Cardiac muscle cell (in vitro differentiated cells and primary cell): ENCODE measurements at places on chromosomes 1 and 21. TPM values are rescaled to one million over a fixed set of nuclear protein-coding genes. Genes with fewer than 3 reads are reported as not detected.
A peak's percentile ranks its signal among the peaks of the same experiment; 100 is the strongest.

DNA sequence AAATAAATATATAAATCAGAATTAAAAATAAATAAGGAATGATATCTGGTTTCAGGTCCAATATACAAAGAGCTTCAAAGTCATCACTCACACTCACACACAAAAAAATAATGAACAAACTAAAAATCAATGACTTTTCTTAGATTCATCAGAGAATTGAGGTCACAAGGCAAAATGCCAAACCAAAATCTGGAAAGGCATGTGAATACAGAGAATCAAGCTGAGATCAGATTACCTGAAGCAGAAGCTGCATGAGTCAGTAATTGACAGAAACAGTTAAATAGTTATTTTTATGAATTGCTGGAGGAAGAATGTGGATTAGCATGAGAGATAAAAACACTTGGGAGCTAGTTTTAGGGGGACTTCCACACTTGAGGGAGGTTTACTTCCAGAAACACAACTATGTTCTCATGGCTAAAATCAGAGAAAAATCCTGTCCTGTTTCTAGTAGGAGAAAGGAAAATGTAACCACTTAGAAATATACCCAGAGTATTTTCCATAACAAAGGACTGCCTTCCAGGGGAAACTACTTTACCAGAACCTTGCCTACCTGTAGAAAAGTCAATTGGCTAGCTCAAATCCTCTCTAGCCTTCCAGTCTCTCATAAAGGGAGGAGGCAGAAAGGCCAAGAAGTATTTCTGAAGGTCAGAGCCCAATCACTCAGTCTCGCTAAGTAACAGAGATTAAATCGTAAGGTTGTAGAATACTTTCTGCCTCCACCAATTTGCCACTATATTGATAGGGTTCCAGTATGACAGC lies 536.6 kb upstream of the NR5A2 start:
- DNase-seq: no peak
- H3K4me3 ChIP-seq: no peak overlapping the region
- H3K36me3 ChIP-seq: no peaks in the 10 kb centered on the region
- H3K4me1 ChIP-seq: no peaks in the 10 kb centered on the region
- H3K27ac ChIP-seq: no peak overlapping the region
- no peaks in the 10 kb centered on the region for H3K27me3 ChIP-seq

- no peak overlapping the region for H3K4me3 ChIP-seq
- no peak overlapping the region for H3K27ac ChIP-seq
- no peaks in the 10 kb centered on the region for H3K27me3 ChIP-seq
- H3K4me1 ChIP-seq: no peaks in the 10 kb centered on the region
- H3K36me3 ChIP-seq: no peaks in the 10 kb centered on the region
- DNase-seq: no peak
Measured at GRCh38 chr1:163258181-163258580, 55.5 kb upstream of the RGS5 start.

GRCh38 chr1:201423655-201424054 lies 2.1 kb upstream of the TNNI1 start:
- H3K27ac ChIP-seq: peak overlapping the region; percentile 96

GRCh38 chr1:78427506-78427905 lies 63.3 kb upstream of the PTGFR start:
- H3K27me3 ChIP-seq: no peaks in the 10 kb centered on the region
- no peaks in the 10 kb centered on the region for H3K36me3 ChIP-seq
- H3K4me1 ChIP-seq: no peaks in the 10 kb centered on the region
- no peak overlapping the region for H3K4me3 ChIP-seq

FCMR gene
- not detected in 2 replicates for total RNA-seq

- H3K4me1 ChIP-seq: no peaks in the 10 kb centered on the region
- peak; percentile 56 for DNase-seq
- no peak overlapping the region for H3K27ac ChIP-seq
- no peak overlapping the region for H3K4me3 ChIP-seq
- no peaks in the 10 kb centered on the region for H3K36me3 ChIP-seq
- H3K27me3 ChIP-seq: no peaks in the 10 kb centered on the region
Measured at GRCh38 chr21:35491114-35491513, 442.0 kb upstream of the RUNX1 start.
